Activated naive CD4-positive, alpha-beta T cell treated with anti-CD3 and anti-CD28 coated beads, Interleukin-2, amount 50 U/mL, for 72 hours (primary cell): ENCODE measurements at places on chromosomes 7 and 10.

GRCh38 chr7:32536585-32536984 is 41.3 kb downstream of the AVL9 start:
- no peak for DNase-seq

DNA sequence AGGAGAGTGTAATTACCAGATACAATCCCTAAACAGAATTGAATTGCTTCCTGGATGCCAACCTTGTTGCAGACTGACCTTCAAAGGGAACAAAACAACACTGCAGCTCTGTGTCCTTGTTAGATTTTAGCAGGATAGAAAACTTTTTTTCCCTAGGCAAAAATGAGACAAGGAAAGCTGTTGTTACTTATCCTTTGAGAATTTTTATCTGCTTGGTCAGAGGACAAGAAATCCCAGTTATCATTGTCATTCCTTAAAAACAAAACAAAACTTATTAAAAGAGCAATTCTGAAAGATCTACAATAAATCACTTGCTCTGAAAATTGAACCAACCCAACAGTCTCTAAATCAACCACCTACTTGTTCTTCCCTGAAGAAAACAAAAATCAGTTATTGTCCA is 652.6 kb downstream of the REEP3 start:
- DNase-seq: no peak

- no peak for DNase-seq
These were observed 144.9 kb upstream of the MTPN start for GRCh38 chr7:136122026-136122425.

DNA sequence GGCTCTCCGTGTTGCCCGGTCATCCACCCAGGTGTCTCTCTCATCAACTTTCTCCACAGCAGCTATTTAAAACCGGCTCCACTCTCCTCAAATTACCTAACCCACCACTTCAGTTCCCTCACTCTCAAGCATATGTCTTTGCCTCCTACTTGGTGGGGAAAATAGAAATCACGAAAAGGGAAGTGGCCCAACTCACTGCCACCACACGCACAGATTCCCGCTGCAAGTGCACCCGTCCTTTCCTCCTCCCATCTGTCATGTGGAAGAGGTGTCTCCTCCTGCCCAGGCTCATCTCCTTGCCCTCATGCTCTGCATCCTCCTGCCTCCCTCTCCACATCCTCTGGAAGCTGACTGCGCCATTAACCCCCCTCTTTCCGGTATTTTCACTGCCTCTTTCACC is 80.8 kb upstream of the MKX start:
- no peak for DNase-seq

DNA sequence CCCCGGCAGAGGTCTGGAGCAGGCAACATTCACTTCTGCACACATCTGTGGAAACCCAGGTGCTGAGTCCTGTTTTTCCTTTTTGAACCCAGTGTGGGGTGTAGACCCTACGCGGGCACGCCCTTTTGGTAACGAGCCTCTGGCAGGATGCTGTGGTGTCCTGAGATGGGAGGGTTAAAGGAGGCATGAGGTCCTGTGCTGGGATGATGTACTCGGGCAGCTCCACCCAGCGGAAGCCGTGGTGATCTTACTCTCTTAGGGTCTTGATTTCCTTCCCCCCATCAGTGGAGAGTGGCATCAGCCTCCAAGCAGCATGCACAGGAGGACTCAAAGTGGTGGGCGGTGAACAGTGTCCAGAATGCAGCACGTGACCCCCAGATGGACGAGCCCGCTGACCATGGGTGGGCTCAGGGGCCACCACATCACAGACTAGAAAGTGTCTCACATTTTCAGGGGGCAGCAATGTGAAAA is 148.6 kb downstream of the DNAJB6 start:
- DNase-seq: peak; percentile 44

DNA sequence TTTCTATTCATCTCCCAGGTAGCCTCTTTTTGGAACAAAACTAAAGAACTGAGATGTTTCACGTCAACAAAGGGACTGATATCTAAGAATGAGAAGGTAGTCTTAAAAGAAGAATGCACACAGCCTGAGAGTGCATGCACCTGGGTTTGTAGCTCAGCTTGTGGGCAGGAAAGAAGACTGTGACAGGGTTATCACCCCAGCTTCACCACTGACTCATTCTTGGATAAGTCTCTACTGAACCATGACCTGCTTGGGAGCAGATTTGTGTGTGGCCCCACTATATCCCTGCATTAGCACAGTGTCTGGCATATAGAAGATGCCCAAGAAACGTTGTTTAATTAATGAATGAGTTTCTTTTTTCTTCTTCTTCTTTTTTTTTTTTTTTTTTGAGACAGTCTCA is 187.5 kb downstream of the GPAM start:
- no peak for DNase-seq

DNA sequence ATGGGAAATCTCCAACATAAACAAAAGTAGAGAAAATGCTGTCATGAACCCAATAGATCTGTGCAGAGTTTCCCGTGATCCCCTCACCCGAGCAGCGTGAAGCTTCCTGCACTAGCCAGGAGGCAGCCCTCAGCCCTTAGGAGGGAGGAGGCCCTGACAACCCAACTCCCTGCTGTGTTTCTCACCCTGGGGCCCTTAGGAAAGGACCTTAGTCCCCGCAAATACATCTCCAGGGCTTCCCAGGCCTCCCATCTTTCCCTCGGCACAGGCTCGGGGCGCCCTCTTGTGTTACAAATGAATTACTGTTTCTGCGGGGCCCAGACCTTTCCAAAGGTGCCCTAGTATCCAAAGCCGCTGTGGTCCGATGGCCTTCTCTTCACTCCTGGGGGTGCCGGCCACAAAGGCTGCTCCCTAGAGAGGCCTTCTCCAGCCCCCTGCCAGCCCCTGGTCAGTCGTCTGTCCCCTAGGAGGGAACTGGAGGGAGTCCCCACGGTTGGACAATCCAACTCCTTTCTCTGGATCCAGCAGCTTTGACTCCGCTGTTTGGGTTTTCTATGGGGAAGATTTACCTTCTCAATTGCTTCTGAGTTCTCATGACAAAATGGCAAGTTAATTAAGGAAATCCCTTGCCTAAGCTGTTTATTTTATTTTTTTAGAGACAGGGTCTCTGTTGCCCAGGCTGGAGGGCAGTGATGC is 49.9 kb upstream of the SH2B2 start:
- DNase-seq: peak; percentile 67

- no peak for DNase-seq
These were observed 247.7 kb downstream of the IPMK start for GRCh38 chr10:58019863-58020537.
